Purkinje cell (primary cell): ENCODE measurements at places on chromosomes 5 and 9. TPM values are rescaled to one million over a fixed set of nuclear protein-coding genes. Genes with fewer than 3 reads are reported as not detected.

The SLCO6A1 gene
- polyA plus RNA-seq = not detected in 2 replicates

The AGXT2 gene
- polyA plus RNA-seq = not detected in 2 replicates

The ECSCR gene
- polyA plus RNA-seq = 2.1 TPM in 1 of 2 replicates, not detected in the other

The ZBTB43 gene
- 17.4 and 18.3 TPM in 2 replicates for polyA plus RNA-seq

The IL5 gene
- not detected in 2 replicates for polyA plus RNA-seq

The SOX30 gene
- polyA plus RNA-seq = 0.95 TPM in 1 of 2 replicates, not detected in the other

The FUT7 gene
- polyA plus RNA-seq = not detected in 2 replicates

The GABRA1 gene
- 1,009 and 1,123 TPM in 2 replicates for polyA plus RNA-seq

The PTGDS gene
- 67.9 and 135 TPM in 2 replicates for polyA plus RNA-seq

The IRX2 gene
- polyA plus RNA-seq = 2.1 and 6.0 TPM in 2 replicates

The BHMT2 gene
- not detected in 2 replicates for polyA plus RNA-seq

The POC5 gene
- polyA plus RNA-seq = 12.0 and 14.1 TPM in 2 replicates

The DEPDC1B gene
- polyA plus RNA-seq = not detected in 2 replicates

The IRGM gene
- not detected in 2 replicates for polyA plus RNA-seq

The GKAP1 gene
- polyA plus RNA-seq = 6.0 and 12.4 TPM in 2 replicates

The SMIM32 gene
- 0.91 and 2.4 TPM in 2 replicates for polyA plus RNA-seq

The FOXD4L5 gene
- not detected in 2 replicates for polyA plus RNA-seq

The TLX3 gene
- polyA plus RNA-seq = not detected in 2 replicates

The IL4 gene
- polyA plus RNA-seq = 0.71 TPM in 1 of 2 replicates, not detected in the other

The FOXD4L3 gene
- polyA plus RNA-seq = not detected in 2 replicates

The CD74 gene
- polyA plus RNA-seq = 47.4 and 53.5 TPM in 2 replicates

The FGFR4 gene
- polyA plus RNA-seq = not detected in 2 replicates

The TMEM252 gene
- polyA plus RNA-seq = not detected in 2 replicates

The ADAMTS19 gene
- 0.53 and 0.98 TPM in 2 replicates for polyA plus RNA-seq

The NRARP gene
- polyA plus RNA-seq = not detected in 2 replicates

The PCDHGA1 gene
- polyA plus RNA-seq = 0.69 TPM in 1 of 2 replicates, not detected in the other
